ENCODE measurements at places on chromosomes 12 and 14. TPM values are rescaled to one million over a fixed set of nuclear protein-coding genes. Genes with fewer than 3 reads are reported as not detected.

- DNase-seq = no peak
These were observed 136.7 kb upstream of the EGLN3 start for GRCh38 chr14:34087571-34087970.

- DNase-seq = no peak
These were observed 66.4 kb downstream of the PTPRR start for GRCh38 chr12:70854138-70854537.

DNA sequence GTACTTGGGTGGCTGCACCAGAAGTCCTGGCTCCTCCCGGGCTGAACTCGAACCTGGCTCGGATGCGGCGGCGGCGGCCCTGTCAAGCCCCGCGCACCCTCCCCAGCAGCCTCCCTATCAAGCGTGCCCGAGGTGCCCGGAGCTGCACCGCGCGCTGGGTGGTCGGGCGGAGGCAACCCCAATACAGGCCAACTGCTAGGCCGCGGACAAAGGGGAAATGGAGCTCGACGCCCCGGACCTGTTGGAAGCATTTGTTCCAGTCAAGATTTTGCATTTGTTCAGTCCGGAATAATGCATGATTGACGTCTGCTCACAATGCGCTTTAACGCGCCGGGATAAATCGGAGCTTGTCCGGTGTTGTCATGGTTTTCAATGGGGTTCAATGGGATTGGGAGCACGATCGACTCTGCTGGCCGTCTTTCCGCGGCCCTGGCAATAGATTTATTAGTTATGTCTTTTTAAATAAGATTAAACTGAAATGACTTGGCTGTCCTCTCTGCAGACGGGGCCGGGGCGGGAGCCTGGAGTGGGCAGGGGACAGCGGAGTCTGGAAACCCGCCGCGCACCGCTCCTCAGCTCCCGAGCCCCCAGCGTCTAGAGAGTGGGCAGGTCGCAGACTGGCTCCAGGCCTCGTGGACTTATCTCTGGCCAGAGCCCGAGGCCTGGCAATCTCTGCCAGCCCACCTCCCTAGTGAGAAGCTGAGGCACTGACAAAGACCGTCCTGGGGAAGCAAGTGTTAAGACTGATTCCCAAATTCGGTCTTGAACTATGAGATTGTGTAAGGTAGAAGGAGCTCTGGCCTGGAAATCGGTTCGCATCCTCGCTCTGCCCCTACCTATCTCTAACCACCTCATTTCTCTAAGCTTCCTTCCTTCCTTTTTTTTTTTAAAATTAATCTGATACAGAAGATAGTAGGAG is 1.7 kb upstream of the NKX2-8 start:
- DNase-seq = no peak

DNA sequence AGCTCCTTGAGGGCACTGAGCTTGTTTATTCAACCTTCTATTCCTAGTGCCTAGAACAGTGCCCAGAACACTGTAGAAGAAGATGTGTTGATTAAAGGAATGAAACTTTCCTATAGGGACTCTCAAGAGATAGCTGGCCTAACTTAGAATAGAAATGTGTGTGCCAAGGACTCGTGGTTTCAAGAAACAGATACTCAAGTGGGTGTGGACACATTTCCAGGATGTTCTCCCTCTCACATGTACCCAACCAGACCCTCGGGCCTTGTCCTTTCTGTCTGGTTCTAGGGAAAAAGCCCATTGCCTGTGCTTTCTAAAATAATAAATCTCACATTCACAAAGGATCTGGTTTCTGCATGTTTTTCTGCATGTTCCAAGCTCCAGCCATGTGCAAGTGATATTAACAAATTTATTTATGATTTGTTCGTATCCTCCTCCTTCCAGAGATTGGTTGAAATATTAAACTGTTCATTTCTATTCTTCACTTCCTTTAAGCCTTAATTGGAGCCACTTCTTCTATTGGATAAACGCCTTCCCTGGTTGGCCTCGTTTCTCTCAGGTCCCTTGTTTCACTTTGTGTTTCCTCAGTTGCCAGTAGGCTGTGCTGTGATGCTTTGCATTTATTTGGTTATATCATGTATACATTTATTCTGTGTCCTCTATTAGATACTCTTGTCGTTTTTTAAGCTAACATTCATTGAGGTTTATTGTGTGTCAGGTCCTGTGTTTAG is 89.8 kb downstream of the CRADD start:
- peak; percentile 55 for DNase-seq

The TPPP2 gene
- not detected for total RNA-seq

The LRP10 gene
- total RNA-seq = 151 TPM

The TMEM179 gene
- 0.84 TPM for total RNA-seq

All from tibial nerve (tissue), 4 donors.